ENCODE measurements at places on chromosomes 4 and X.

- no peak for DNase-seq
Measured at GRCh38 chr4:8417071-8417614, 23.4 kb downstream of the ACOX3 start.

DNA sequence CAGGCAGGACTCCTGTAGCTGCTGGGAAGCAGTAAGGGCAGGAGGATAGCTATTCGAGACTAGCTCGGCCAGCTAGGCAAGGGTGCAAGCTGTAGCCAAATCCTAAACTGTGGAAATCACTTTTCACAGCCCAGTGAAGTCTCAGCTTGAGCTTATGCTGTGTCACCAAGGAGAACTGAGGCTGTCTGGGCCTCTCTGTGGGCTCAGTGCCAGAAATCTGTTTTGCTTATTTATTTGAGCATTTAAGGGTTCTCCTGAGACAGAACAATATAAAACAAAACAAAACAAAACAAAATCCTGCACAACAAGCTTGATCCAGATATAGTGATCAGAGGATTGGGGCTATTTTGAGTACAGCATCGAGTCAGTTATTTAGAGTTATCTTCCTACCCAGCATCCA is 97.5 kb downstream of the FANCB start:
- DNase-seq = no peak

- DNase-seq = no peak
Measured at GRCh38 chr4:39169426-39169825, 12.9 kb upstream of the WDR19 start.

GRCh38 chr4:99710681-99711345 is 53.2 kb upstream of the C4orf54 start:
- DNase-seq = no peak

- no peak for DNase-seq
Measured at GRCh38 chr4:100605144-100605543, 87.3 kb upstream of the EMCN start.

- DNase-seq = no peak
Measured at GRCh38 chr4:36285784-36286480, 4.5 kb downstream of the DTHD1 start.

DNA sequence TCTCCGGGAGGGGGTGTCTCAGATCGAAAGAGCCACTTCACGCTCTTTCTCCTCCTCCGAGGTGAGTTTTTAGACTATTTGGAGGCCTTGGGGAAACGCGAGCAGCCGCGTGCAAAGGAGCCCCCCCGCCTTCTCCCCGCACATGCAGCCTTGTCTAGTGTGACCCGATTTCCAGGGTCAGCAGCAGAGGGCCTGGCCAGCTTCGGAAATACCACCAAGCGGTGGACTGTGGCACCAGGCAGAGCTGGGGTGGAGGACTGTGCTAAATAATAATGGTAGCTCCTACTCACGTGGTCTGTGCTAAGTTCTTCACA is 79.3 kb upstream of the BCOR start:
- DNase-seq = peak; percentile 5

- no peak for DNase-seq
Measured at GRCh38 chrX:22315151-22315550, 42.4 kb downstream of the CBLL2 start.

DNA sequence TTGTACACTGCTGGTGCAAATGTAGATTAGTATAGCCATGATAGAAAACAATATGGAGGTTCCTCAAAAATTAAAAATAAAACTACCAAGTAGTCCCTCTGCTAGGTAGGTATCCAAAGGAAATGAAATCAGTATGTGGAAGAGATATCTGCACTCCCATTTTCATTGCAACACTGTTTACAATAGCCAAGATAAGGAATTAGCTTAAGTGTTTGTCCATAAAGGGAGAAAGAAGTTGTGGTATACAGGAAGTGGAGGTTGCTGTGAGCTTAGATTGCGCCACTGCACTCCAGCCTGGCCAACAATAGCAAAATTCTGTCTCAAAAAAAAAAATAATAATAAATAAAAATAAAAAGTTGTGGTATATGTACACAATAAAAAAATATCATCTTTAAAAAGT is 325.0 kb upstream of the EMCN start:
- no peak for DNase-seq

DNA sequence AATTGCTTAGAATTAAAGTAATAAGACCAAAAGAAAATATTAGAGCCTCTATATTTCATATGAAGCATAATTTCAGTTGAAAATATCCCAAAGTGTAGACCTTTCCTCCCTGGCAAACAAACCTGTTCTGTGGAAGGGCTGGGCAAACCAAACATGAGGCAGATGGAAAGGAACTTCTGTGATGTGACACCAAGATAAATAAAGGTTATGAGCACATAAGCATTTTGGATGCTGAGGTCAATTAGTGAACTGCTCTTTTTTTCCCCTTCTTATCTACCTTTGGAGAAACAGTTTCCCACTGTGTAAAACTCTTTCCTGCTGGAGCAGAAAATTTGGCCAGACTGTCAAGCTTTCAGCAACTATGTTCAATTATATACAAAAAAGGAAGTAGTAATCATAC is 109.6 kb upstream of the STIM2 start:
- peak; percentile 1 for DNase-seq

- DNase-seq = no peak
Measured at GRCh38 chrX:104854790-104855340, 288.9 kb downstream of the IL1RAPL2 start.

DNA sequence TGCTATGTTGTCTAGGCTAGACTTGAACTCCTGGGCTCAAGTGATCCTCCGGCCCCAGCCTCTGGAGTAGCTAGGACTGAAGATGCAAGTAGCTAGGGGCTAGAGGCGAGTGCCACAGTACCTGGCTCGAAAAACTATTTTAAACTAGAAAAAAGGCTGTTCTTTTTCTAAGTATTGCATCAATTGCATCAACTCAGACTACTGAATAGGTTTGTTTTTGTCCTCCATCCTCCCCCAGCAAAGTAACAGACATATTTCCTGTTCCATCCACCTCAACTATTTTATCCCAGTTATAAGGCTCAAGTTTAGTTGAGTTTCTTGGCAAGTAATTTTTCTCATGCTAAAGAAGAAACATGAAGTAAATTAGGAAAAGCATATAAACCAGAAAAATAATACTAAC is 4.1 kb downstream of the SH3RF1 start:
- DNase-seq = no peak

DNA sequence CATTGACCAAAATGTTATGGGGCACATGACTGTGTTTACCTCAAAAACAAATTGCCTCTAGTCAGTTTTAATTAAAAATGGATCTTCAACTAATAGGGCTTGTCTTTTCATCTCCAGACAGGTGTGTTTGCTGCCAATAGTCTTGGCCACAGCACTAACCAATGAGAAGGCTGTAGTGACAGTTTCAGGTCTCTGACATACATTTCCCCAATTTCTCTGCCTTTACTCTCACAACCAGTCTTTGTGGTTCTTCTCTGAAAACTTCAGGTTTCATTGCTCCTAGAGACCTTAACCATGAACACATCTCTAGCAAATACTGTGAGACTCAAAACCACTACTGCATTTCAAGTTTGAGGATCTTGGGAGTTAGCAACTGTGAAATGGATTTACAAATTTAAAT is 3.5 kb upstream of the EDNRA start:
- DNase-seq = no peak

DNA sequence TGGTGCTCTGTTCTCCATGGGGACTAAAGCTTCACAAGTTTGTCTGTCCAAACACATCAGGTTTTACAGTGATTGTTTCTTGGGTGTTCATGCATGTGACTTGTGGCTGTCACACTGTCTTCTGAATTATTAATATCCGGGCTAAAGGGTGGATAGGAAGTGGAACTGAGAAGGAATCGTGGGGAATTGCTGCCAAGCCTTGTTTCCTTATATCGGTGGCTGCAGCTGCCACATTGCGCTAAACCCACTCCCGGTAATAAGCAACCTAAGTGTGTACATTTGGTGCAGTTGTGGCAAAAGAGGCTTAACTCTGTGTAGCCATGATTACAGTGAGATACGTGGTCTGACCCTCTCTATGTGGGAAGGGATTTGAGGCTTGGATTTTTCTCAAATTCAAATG is 30.7 kb downstream of the SEPTIN11 start:
- DNase-seq = no peak

- DNase-seq = no peak
Measured at GRCh38 chr4:155615081-155615887, 51.4 kb upstream of the GUCY1A1 start.

DNA sequence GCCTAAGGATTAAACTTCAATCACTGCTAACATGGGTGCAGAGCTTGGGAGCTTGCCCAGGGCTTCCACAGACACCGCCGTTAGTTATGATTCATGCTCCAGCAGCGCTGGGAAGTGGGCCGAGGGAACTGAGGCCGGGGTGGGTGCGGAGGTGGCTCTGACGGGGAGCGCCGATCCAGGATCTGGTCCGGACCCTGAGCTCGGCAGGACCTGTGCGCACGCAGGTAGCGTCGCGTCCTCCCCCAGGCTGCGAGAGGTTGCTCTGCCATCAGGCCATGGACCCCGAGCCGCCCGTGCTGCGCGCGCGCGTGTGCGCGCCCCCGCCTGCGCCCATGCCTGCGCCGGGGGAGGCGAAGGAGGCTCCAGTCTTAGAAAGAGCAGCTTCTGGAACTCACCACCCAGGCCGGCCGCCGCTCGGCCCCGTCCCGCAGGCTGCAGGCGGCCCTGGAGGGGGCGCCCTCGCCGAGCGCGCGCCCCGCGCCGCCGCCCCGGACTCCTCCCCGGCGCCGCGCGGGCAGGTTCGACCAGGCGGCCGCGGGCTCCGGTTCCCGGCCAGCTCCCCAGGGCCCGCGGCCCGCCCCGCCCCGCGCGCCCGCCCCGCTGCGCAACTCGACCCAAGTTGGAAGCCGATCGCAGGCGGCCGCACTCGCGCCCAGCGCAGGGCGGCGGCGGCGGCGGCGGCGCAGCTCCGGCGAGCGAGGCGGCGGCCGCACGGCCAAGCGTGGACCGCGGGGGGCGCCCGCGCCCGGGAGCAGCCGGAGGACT is 732 bp upstream of the ADRA2C start:
- no peak for DNase-seq

DNA sequence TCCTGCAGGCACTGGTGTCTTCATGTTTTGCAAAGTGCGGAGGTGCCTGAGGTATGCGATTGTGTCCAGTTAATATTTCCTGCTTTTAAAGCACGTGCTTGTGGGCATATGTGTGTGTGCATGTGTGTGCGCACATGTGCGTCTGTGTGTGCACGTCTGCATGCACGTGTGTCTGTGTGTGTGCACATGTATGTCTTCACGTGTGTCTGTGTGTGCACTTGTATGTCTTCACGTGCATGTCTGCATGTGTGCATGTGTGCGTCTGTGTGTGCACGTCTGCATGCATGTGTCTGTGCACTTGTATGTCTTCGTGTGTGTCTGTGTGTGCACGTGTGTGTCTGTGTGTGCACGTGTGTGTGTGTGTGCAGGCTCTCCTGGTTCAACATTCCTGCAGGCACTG is 49.5 kb downstream of the SHOX start:
- no peak for DNase-seq

GRCh38 chr4:41135801-41136200 is 78.5 kb downstream of the APBB2 start:
- no peak for DNase-seq

- no peak for DNase-seq
Measured at GRCh38 chr4:182222766-182223165, 20.4 kb upstream of the TENM3 start.
